ENCODE measurements at places on chromosomes 7 and 10.

DNA sequence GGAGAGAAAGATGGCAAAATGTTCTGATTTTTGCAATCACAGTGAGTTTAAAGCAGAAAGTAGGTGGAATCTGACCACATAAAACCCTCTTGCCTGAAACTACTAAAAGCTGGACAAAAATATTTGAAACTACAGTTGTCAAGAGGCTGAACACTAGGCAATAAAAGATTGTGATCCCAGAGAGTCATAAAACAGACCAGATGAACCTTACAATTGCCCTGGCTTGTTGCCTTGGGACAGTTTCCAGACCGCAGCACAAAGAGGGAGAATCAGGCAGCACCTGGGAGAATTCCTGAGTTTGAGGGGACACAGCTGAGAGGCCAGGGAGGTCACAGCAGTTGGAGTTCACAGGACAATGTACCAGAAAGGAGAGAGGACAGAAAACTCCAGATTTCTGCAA is 107.3 kb upstream of the NANOS1 start:
- DNase-seq = no peak

GRCh38 chr7:113710310-113711096 is 208.3 kb downstream of the PPP1R3A start:
- peak; percentile 54 for DNase-seq

- DNase-seq = no peak
Observed at GRCh38 chr7:155448632-155449007, 9.3 kb upstream of the EN2 start.

DNA sequence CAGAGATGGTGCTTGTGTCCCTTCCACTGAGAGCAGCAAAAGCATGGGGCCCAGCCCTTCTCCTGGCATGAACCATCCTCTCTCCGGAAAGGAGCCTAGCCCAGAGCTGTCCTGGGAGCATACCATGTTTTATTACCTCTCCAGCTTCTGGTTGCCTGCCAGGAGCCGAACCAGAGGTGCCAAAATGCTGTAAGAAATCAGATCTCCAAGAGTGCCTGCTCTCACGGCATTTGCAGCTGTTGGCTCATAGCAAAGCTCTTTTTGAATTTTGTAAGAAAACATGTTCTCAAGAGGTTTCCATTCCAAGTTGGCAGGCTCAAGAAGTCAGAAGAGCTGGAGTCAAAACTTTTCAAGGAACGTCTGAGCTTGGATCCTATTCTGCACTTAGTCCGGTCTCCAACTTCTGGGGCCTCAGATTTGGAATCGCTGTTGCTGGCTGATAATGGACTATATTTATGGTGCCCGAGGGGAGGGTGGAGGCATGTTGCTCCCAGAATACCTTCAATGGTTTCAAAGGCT is 211.7 kb upstream of the MKI67 start:
- no peak for DNase-seq

DNA sequence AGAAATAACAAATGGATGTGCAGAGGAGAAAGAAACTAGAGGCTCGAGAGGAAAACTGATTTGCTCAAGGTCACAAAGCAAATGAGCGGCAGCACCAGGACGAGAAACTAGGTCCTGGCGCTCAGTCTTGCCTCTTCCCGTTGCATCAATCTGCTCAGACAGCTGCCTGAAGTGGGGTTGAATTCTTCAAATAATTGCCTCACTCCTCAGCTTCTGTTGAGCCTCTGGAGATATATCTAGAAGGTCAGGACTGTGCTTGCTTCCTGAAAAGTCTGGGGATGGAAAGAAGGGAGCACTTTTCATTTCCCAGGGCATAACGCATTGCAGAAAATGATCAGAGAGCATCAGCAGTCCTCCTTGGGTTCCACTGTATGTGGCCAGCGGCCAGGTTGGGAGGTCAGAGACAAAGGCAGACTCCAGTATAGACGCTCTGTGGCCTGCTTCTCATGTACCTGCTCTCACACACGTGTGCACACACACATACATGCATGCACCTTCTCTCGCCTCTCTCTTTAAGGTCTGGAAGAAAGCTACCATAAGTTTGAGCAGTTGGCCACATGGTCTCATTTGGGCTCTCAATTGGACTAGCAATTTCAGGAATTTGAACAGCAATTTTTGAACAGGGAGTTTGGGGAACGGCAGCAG is 83.7 kb upstream of the DUSP5 start:
- DNase-seq = no peak

DNA sequence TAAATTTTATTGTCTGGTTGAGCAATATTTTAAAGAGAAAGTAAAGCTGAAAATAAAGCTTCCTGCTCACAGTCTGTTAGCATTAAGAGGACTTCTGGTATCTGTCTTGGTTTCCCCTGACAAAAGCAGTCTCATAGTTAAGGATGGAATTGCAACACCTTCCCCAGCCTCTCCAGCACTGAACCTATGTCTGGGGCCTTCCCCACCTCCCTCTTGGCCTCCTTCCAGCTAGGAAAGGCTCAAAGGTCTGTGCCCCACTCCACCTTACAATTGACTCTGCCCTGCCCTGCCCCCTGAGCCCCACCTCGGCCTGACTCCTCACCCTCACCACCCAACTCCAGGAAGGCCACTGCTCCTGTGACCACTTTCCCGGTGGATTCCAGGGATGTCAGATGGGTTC is 33.2 kb downstream of the COL17A1 start:
- no peak for DNase-seq

DNA sequence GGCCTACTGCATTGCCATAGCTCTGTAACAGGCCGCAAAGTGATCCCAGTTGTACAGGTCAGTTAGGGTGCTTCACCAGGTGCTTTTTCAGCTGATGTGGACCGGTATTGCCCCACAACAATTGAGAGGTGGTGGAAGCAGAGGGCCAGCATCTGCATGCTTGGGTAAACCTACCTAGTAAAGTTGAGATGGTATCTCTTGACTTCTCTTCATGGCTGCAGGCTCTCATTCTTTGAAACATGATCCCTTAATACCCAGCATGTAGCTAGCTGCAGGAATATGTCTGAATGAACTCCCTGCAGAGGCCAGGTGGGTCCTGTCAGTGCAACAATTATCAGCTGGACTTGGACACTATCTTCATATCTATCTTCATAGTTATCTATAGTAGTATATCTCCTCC is 60.7 kb upstream of the CCDC6 start:
- DNase-seq = no peak

GRCh38 chr7:147044941-147045340 is 928.3 kb downstream of the CNTNAP2 start:
- DNase-seq = no peak

DNA sequence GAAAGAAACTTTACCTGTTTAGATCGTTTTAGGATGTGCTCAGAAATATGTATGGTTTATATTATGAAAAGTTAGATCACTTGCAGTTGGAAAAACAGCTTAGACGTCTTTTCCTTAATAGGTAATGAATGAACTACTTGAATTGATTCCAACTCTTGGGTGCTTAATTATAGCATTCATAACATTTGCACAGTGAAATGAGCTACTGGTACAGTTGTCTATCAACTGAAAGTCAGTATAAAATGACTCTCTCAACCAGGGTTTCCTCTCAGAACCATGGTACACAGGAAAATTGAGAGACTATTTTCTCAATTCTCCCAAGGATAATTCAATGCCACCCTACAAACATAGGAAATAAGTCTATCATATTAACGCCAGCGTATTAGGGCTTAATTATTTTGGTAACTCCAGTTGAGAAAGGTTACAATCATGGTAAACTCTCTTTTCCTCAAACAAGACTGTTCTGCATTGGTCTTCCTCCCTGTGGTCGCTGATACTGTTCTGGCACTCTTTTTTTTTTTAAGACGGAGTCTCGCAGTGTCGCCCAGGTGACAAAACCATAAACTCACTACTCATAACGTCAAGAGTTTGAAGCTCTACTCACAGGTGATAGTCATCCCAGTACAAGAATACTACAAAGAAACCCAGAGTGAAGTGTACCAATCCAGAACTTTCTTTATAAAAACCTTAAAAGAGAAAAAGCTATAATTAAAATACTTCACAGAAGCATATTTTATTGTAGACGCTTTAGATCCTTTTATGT is 2.0 kb downstream of the ANLN start:
- DNase-seq = no peak

DNA sequence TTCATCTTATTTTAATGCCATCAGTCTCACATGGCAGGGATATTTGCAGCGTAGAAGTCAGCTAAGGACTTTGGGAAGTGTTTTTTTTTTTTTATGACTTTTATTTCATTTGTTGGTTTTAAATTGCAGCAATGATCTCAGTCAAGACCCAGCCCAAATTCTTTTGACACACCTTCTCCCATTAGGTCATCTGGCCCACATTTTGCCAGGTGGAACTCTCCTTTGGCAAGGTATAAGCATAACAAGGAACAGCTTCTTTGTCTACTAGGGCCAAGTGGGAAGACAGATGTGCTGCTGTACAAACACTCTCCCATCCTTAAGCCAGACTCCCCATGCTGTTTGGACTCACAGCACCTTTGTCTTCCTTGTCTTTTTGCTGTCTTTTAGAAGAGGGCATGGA is 41.8 kb downstream of the PLEKHA8 start:
- no peak for DNase-seq

- no peak for DNase-seq
Observed at GRCh38 chr10:34444223-34445183, 370.6 kb downstream of the PARD3 start.

DNA sequence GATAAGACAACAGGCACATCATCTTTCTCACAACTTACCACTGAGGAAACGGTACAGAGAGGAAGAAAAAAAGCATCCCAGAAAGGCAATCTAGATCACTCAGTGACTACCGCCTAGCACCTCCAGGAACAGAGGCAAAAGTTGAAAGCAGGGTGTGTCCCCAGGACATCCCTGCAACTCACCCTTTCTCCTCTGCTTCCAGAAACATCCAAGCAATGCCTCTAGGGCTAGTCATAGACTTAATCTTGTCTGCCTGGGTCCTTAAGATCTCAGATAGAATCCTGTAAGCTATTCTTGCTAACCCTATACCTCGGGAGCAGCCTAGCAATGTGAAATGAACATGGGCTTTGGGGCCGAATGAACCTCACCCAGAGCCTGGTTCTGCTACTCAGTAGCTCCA is 18.8 kb upstream of the PDCD4 start:
- no peak for DNase-seq

DNA sequence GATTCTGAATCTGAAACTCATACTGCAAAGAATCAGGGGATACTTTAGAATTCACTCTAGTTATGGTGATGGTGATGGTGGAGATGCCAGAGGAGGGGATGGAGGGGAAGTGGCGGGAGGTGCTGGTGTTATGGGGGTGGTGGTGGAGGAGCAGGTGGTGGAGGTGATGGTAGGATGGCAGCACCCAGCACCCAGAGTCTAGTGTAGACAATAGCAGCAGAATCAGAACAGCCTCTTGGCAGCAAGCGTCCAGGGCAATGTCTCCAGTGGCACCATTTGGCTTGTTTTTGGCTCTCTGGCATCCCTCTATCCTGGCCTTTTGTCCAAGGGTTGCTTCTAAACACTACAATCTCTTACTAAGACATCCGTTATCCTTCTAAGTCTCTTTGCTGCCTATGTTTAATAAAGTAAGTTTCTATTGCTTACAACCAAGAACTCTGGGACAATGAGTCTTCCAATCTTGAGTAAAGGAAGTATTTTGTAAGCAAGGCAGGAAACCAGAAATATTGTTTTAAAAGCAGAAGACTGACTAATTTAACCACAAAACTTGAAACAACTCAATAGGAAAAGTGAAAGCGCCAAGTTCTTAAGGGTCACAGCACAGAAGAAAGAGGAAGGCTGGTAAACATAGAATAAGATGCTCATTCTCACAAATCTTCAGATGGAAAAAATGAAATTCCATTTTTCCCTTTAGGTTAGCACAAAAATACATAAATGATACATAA is 42.4 kb upstream of the GDF10 start:
- DNase-seq = no peak

GRCh38 chr7:55178863-55179773 is 160.3 kb downstream of the EGFR start:
- no peak for DNase-seq

DNA sequence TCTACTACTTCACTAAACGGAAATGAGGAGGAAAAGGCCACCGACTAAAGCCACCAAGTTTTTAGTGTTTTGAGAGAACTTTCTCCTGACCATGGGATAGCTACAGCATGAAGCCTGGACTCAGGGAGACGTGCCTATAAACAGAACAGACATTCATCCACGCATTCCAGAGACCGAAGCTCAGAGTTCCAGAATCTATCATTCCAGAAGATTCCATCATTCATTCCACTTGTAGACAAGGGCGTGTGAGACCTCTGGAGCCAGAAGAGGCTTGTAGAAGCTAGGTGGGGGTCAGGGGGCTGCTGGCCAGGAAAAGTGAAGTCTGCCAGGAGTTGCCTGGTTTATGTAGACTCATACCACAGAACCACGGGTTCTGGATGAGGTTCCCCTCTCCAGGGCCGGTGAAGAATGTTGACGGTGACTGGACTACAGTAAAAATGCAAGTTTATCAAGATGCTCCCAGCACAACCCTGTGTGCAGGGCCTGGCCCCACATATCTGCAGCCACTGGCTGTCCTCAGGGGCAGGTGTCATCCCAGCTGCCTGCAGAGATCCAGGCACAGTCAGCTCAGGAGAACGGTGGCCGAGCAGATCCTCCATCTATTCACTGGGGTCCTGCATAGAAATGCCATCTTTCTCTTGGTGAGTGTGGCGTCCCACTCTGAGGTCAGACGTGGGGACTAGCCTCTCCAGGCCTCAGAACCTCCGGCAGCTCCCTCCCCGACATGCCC is 215.7 kb downstream of the USP6NL start:
- no peak for DNase-seq

DNA sequence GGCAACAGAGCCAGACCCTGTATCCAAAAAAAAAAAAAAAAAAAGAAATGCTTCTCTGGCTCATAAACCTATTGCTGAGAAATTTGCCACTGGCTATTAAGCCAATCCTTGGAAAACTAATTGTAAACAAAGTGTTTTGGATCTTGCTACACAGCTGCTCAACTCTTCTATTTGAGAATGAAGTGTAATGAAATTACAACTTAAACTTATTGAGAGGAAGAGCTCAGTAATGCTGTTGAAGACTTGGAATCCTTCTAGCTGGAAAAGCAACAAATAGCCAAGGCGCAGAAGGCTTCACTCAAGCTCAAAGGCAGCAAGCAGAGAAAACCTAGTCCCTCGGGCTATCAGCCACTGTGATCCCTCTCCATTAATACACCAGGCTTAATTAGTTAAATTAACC is 99.6 kb upstream of the ZNF438 start:
- DNase-seq = no peak

- no peak for DNase-seq
Observed at GRCh38 chr7:99041526-99041925, 102.4 kb downstream of the SMURF1 start.

DNA sequence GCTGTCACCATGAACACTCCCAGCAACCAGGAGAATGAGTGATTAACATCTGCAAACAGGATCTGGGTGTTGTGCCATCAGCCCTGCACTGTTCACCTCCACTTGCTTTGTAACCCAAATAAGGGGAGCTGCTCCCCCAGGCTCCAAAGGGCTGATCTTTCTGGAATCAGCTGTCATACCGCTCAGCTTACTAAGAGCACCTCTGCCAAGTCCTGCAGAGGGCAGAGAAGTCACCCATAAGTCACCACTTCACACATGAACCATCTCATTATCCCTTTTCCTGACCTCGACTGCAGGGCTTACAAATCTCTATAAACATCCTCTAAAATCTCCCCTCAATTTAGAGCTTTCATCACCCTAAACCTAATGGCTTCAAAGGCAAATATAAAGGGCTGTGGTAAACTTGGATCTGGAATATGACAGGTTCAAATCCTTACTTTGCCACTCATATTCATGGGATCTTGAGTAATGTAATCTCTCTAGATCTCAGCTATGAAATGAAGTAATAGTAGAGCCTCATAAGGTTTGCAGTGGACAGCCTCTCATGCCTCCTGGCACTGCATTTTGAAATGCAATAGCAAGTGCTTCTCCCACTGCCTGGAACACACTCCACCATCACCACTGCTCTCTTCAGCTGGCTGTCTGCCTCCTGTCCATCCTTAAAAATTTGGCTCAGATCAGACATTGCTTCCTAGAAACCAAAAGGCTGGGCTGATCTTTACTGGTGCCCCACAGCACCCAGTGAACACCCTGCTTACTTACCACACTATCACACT is 38.8 kb downstream of the ERLIN1 start:
- no peak for DNase-seq
